ENCODE measurements at places on chromosomes 6 and 20.
A peak's percentile ranks its signal among the peaks of the same experiment; 100 is the strongest.

DNA sequence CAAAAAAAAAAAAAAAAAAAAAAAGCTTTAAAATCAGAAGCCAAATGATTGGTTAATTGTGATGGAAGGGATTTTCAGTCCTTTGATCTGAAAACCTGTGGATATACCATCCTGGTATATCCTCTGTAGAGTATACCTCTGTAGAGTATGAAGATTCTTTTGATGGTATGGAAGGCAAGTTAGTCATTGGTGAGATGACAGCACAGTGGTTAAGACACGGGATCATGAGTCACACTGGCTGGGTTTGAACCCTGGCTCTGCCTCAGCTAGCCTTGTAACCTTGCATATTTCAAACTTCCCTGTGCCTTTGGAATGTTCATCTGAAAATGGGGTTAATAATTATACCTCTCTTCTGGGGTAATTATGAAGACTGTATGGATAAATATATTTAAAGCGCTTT lies 179.3 kb downstream of the CARMIL1 start:
- DNase-seq, result no peak

- peak; percentile 92 for DNase-seq
These were observed 72.3 kb upstream of the DST start for GRCh38 chr6:56714982-56715456.

GRCh38 chr6:137231895-137232294 lies 12.7 kb upstream of the IFNGR1 start:
- DNase-seq, result no peak

DNA sequence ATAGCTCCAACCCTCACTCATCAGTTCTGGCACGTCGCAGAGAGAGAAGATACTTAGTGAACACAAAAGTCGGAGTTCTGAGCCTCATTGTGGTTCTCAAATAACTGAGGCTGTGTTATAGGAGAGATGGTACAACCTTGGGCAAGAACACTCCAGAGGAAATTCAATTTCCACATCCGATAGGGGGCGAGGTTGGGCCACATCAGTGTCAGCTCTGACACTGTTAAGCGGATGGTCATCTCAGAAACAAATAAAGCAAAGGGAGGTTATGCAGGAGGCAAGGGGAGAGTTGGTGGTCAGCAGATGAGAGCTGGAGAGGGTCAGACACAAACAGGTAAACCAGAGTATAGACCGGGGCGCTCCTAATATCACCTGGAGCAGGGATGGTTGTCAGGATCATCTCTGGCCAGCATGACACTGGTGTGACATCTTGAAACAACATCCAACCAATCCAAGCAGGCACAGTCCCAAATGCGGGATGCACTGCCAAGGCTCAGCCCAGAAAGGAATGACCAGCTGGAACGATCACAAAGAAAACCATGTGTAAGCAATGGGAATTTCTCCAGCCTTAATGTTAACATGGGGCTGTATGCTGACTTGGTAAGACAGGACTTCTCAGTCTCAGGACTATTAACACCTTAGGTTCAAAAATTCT lies 331.8 kb downstream of the HACE1 start:
- no peak for DNase-seq

DNA sequence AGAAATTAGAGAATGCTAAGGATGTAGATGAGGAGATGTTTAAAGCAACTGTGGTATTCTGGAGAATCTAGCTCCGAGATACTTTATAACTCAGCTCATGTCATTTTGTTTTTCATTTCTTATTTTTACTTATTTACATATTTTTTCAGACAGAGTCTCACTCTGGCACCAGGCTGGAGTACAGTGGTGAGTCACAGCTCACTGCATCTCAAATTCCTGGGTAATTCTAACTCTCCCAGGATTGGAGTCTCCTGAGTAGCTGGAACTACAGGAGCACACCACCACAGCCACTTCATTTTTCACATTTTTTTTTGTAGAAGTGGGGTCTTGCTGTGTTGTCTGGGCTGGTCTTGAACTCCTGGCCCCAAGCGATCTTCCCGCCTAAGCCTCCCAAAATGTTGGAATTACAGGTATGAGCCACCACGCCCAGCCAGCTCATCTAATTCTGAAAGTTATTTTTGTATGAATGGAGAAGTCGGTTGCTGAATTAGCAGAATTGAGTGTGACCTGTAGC lies 94.3 kb upstream of the FAM8A1 start:
- peak; percentile 41 for DNase-seq

GRCh38 chr6:79630380-79630882 lies 698 bp upstream of the SH3BGRL2 start:
- DNase-seq, result no peak

GRCh38 chr20:4709261-4710105 lies 12.2 kb upstream of the PRND start:
- DNase-seq, result no peak

DNA sequence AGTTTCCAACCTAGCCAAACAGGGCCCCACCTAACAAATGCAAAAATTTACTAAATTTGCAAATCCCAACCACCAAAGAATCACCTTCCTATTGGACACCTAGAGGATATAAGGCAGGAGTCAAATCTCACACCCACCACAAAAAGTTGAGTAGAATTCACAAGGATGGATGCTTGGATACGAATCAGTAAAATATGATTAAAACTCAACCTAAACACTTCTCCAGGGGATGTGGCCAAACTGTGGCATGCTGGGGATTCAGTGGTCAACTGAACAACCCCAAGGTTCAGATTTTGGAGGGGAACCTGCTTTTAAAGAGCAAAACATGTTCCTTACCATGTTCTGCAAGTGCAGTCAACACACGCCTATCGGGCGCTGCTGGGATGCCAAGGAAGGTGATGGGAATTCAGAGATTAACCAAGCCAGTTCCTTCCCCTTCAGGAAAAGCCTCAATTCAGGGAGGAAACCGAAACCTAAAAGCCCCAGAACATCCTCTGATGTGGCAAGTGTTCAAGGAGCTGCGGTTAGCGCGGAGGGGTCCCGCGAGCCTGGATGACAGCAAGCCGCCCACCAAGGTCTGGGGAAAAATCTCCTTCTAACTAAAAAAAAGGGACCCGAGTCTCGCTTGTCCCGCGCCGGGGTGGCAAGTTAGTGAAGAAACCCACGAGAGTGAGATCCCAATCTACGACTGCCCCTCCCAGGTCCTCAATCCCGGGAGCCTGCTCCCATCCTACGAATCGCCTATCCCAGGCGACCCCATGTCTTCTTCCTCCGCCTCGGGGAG lies 902 bp downstream of the SAMHD1 start:
- no peak for DNase-seq

DNA sequence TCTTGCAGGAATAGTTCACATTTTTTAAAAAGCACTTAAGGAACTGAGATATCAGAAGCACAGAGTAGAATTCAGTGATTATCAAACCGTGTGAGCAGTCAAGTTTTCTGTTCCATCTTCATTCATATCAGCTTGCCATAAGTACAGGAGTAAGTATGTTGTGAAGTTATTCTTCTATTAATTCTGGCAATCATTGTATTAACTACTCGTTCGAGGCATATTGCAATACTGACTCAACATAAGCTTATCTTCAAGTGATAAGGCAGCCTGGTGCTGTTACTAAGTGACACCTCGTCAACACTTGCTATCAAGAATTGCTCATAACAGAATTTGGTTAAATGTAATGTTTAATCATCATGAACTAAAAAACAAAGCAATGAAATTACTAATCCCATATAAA lies 75.7 kb upstream of the SNX9 start:
- no peak for DNase-seq
